ENCODE measurements at places on chromosomes 6 and 20.

GRCh38 chr20:18428490-18429173 is 38.2 kb downstream of the DZANK1 start:
- no peak for DNase-seq

DNA sequence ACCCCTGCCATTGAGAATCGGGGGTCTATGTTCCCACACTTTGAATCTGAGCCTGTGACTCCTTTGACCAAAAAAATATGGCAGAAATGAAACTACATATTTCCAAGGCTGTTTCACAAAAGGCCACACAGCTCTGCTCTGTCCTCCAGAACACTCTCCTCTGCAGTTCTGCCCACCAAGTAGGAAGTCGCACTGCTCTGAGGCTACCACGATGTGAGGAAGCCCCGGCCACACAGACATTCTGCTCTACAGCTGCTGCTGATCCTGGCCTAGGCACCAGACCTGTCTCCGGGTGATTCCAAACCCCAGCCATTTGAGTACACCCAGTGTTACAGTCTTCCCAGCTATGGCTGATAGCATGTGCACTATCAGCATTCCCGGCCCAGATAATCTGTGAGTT is 85.1 kb downstream of the LYRM4 start:
- no peak for DNase-seq

DNA sequence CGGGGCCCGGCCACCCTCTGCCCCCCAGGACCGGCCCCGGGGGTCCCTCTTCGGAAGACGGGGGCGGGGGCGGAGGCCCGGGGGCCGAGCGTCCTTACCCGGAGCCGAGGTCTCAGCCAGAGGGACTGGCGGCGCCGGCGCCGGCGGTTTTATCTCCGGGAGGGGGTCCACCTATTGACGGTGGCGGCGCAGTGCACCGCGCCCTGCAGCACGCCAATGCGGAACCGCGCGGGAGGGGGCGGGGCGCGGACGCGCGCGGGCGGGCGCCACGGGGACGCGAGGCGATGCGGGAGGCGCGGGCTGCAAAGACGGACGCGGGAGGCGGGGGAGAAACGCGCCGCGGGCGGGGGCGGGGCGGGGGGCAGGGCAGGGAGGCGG is at the start of gene EEF1A2:
TSS of gene EEF1A2 (minus strand) at position 124 of the 378 bp plus-strand sequence. CDS start 1,320 bp downstream, outside the sequence.
- DNase-seq, result no peak

DNA sequence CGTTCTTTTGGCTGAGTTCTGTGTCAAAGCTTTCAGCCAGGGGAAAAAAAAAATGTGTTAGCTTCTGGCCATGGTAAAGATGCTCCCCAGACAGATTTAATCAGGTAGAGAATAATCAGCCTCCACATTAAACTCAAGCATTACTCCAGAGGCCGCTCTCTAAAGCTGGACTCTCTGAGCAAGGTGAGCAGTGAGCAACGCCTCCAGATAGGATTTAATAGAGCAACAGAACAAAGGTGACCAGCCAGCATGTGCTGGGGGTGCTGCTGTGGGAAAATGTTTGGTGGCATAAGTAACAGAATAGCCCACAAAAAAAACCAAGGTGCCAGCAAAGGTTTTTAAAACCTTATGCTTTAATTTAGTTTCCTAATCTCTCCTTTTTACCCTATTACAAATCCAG is 103.5 kb upstream of the TRAF3IP2 start:
- no peak for DNase-seq

DNA sequence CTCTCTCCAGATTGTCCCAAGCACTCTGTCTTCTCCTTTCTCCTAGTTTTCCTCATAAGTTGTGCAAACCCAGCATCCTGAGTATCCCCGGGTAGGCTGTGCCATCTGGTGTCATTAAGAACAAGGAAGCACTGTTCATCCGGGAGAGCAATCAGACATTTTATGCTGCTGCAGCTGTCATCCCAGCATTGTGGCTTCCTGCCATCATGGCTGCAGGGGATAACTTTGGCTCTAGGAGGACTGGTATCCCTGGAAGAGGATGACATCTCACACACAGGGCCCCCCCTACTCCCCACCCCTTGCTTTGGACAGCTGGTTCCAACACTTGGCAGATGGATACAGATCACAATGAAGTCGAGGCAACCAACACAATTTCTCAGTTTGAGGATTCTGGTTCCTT is 1195.1 kb upstream of the MAP3K7 start:
- peak; percentile 33 for DNase-seq

GRCh38 chr20:25195962-25196785 is 662 bp downstream of the ENTPD6 start:
- DNase-seq, result no peak

- DNase-seq, result peak; percentile 50
These were observed 11.7 kb upstream of the SCUBE3 start for GRCh38 chr6:35202066-35202546.

DNA sequence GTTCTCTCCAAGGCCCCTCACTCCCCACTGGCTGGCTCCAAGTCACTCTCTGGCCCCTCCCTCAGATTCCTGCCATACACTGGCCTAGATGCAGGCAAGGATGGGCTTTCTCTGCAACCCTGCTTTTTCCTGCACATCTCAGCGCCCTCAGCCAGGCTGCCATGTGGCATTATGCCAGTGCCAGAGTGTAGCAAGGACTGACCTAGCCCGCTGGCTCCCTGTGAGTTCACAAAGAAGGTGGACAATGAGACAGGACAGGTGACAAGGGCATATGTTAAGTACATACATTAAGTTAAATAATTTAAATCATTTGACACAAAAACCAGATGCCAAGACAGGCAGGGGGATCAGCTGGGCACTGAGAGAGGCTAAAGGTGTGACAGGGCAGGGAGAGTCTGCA is 394.6 kb downstream of the ZFAND3 start:
- no peak for DNase-seq

DNA sequence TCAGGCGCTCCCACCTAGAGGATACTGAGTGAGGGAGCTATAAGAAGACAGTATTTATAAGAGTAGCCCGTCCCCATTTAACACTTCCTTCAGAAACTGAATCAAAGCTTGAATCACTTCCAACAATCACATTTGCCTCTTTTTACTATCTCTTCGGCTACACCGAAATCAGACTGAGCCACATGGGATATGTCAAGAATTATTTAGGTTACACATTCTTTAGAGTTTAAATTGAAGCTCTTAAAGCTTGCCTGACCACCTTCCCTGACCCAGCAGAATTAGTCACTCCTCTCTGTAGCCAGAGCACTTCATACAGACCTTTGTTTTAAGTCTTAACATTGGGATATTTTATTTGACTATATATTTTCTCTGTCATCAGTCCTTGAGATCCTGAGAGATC is 163.7 kb downstream of the MAFB start:
- DNase-seq, result no peak

DNA sequence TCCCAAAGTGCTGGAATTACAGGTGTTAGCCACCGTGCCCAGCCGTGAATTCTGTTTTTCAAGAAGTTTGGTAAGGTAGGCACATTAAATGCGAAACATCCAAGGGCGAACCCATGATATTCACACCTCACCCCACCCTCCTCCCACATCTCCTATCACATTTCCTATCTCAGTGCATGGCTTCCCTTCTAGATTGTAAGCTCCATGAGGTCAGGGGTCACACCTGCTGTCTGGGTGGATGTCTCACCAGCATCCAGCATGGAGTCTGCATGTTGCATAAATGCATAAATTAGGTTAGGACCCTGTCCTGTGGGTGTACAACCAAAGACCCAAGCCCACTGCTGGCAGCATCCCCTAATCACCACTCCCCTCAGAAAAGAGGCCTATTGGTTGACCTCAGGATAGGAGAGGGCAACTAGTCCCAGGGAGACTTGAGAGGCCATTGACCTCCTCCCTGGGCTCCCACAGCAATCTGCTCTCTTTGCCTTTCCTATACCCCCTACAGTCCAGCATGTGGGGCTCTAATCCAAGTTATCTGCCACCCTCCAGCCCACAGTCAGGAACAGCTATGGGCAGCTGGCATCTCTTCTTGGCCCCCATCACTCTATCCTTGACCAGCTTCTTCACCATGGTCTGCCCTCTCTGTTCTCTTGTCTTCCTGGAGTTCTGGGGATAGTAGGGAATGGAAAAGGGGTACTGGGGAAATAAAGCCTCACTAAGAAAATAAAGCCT is 4.2 kb downstream of the PRRT1 start:
- DNase-seq, result no peak

Data from COLO829 (cell line).